ENCODE measurements at places on chromosomes 2 and 18.

DNA sequence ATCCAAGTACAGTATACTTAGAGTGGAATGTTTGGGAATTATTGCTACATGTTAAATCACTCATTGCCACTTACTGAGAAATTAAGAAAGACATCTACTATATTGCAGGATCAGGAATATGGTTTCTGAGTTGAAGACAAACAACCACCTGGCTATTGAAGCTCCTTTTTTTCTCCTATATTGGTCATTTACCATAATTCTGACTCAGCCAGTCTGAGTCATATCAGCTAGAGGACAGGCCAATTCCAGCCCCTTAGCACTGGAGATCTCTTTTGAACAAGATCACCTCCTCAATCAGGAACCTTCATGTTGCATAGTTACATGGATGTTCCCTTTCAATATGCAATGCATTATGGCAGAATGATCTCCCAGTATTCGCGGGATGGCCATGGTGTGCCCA lies 42.7 kb upstream of the CDH19 start:
- no peak for DNase-seq

GRCh38 chr18:24270358-24270936 lies 127.2 kb downstream of the OSBPL1A start:
- DNase-seq, result no peak

- DNase-seq, result no peak
Measured at GRCh38 chr18:39675368-39675767, 2109.8 kb upstream of the CELF4 start.

GRCh38 chr2:78654941-78655340 lies 370.6 kb upstream of the REG3G start:
- DNase-seq, result no peak

GRCh38 chr2:160715428-160715827 lies 221.8 kb upstream of the RBMS1 start:
- DNase-seq, result no peak

DNA sequence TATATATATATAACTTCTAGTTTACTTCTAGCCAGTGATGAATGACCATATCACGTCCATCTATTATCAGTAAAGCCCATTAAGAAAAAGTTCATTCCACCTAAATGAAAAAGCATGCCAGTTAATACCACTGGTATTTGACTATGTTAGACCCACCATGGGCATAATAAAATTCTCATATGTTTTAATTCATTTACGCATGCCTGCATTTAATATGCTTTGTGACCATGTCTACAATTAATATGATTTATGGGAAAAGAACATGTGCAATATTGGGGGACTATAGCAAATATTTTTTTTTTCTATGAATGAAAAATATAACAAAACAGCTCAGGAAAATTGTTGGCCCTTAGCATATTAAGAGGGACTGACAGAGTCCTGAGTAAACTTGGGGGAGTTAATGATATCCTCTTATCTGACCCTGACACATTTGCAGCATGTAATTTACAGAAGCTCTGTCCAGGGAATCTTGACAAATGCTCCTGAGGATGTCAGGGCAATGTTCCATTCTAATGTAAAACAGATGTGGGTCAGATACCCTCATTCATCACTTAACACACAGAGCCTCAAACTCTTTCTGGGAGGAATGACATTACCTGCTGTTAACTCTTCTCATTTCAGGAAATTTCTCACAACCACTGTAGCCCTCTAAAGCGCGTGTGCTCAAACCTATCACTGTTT lies 90.6 kb downstream of the PAX3 start:
- no peak for DNase-seq
